NCI-H1105 treated with DMSO at 0.1 percent for 48 hours (cell line): ENCODE measurements at places on chromosomes 3 and 15.

DNA sequence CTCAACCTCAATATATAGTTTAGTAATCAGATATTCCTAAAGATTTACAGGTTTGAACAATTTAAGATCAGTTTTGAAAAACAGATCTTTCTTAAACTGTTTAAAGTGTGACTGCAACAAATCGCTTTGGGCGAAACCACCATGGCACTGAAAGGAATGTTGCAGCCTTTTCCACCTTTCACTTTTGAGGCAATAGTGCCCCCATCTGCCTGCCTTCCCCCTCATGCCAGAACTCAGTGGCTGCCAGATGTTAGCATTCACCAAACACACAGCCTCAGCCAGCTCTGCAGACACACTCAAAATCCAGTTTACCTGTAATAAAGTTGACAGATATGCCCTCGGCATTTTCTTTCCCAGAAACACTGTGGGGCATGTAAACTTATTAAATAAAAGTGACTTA, 3.3 kb downstream of the LYSMD4 start:
- peak; percentile 9 for DNase-seq

DNA sequence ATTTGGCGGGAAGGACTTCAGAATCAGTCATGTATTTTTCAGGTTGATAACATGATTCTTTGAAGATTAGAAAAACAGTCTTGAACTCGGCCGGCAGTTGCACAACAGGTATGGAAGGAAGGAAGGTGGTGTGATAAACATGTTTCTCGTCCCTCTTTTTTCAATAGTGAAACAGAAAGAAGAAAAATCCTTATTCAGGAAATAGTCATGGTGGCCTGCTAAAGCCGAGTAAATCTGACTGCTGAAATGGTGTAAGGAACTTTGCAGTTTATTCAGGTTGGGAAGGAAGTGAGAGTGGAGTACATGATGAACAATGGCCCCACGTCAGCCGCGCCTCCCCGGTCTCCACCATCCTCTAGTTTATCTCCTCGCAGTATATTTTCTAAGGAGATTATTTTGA, 6.7 kb downstream of the RASGRP1 start:
- no peak for DNase-seq

DNA sequence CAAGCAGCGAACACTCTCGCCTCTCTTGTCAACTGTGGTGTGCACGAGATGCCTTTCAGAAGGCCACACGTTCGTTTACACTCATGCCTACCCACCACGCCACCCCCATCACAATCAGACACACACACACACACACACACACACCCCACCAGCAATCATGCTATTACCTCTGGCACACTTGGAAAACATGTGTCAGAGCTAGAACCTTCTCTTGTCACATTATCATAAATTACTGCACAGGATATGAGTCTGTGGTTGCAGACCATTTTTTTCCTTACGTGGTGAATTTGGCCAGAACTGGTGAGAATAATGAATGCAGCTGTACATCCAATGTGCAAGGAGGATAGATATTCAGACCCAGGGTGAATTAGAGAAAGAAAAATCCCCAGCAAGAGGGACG, 52.4 kb downstream of the TRIM69 start:
- no peak for DNase-seq

DNA sequence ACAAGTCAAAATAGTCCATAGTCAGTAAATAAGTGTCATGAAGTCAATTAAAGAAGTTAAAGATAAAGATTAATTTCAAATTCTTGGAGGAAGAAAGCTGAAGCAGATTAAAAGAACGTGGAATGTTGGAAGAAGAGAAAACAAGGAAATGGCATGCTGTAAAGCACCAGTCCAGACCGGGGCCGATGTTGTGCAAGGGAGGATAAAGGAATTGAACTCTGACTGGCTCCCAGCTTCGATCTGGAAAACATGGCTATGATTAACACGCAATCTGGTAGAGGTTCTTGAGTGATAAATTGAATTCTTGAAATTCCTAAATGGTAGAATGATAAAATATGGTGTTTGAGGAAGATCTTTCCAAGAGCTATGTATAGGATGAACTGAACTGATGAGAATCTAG, 194.4 kb downstream of the MEIS2 start:
- no peak for DNase-seq

DNA sequence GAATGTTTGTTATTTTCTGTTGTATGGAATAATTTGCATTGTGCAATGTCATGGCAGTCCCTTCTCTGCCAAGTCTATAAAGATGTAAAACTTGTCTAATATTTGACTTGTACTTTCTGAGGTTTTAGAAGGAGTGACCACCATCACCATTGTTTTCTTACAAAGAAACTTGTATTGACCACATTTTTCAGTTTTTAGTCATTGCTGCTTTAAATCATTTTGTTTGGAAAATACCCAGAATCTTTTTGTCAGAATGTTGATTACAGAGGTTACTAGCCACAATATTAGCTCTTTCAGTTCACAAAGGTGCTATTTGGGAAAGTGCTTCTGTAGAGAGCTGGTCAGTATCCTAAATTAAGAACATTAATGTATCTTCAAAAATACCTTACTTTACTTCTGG, 532.4 kb upstream of the GBE1 start:
- DNase-seq = no peak

GRCh38 chr15:29570948-29571791, 251.1 kb downstream of the TJP1 start:
- peak; percentile 27 for DNase-seq

DNA sequence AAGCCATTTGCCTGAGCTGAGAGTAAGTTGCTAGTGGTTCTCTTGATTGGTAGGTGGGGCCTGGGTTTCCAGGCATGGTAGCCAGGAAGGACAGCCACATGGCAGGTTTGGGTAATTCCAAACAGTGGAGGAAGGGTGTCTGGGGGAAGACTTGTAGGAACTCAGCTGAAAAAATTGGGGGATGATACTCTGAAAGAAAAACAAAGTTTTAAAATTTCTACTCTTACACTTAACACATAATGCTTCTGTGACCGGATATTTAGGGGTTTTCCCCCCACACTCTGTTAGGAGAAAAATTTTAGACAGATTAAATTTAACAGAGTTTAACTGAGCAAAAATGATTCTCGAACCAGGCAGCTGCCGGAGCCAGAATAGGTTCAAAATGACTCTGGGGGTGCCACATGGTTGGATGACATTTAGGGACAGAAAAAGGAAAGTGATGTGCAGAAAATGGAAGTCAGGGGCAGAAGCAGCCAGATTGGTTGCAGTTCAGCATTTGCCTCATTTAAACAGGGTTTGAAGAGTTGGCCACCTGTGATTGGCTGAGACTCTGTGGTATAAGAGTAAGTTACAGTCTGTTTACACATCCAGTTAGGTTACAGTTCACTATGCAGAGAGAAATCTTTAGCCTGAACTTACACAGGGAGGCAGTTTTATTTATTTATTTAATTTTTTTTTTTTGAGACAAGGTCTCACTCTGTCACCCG, 8.1 kb downstream of the B2M start:
- no peak for DNase-seq

DNA sequence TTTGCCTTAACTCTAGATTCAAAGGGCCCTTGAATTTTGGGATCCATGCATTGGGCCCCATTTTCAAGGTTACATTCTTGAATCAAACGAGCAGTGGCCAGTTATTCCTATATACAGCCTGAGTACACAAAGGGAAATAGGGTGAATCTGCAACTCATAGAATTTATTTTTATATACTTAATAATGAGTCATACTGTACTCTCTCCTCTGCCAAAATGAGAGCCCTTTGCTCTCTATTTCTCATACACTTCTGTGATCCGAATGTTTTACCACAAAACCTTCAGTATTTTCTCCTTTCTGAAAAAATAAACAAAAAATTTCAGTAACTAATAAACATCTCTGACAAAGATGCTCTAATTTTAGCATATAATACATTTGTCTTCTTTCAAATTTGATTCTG, 116.7 kb downstream of the SERPINI1 start:
- no peak for DNase-seq

DNA sequence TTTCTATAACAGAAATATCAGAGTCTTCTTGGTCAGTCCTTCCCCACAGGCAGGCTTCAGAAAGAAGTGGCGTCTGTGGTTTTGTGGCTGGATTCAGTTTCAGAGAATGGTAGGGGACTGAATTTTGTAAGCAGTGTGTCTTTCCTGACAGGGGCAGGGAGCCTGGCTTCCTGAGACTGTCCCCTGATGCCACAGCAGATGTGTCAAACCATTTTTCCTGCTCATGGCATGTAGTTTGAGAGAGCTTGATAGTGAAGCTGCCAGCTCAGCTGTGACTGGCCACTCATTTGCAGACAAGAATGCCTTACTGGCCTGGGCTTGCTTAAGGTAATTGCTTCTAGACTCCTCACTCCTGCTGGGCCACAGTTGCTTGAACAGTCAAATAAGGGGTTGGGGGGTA, 26.4 kb downstream of the LARS2 start:
- no peak for DNase-seq

- DNase-seq = no peak
Observed at GRCh38 chr3:124298301-124298700, 306.4 kb upstream of the ROPN1 start.

DNA sequence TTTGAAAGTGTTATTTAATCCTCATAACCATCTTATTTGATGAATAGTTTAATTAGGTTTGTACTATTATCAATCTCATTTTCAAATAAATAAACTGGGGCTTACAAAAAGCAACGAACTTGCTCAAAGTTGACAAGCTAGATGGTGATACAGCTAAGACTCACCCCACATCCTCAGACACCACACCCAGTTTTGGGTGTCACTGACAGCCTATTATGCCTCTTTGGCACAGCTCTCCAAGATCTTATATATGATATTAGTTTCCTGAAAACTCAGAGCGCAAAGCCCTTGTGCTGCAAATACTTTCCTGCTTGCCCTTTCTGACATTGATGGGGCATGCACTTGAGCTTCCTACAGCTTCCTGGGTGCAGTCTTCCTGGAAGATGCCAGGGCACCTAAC, 223.4 kb upstream of the GADL1 start:
- no peak for DNase-seq

GRCh38 chr3:44902628-44903027, 28.2 kb downstream of the TGM4 start:
- DNase-seq = no peak

DNA sequence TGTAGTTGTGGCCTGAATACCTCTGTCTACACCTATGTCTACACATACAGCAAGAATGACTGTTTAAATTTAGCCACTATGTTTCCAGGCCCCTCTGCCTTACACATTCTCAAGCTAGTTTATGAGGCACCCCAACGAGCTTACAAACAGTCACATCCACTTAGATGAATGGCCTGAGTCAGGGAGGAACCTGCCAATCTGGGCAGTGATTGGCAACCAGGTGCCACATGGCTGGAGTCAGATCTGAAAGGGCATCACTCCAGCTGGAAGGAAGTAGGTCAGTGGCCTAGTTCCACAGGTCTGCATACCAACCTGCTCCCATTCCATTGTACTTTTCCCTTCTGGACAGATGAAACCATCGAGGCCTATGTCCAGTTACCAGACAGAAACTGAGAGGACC, 136.3 kb downstream of the FOXP1 start:
- no peak for DNase-seq

- no peak for DNase-seq
Observed at GRCh38 chr3:185824051-185825005, 514 bp downstream of the IGF2BP2 start.

DNA sequence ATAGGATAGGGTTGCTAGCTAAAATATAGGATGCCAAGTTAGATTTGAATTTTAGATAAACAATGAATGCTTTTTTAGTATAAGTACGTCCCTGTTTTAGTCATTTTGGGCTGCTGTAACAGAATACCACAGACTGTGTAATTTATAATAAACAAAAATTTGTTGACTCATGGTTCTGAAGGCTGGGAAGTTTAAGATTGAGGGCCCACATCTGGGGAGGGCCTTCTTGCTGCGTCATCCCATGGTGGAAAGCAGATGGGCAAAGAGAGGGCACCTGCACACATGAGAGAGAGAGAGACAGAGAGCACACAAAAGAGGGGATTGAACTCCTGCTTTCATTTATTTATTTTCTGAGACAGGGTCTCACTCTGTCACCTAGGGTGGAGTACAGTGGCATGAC, 246.5 kb downstream of the EPHB1 start:
- DNase-seq = no peak

GRCh38 chr3:194638991-194639605, 5.9 kb upstream of the TMEM44 start:
- no peak for DNase-seq

GRCh38 chr15:26641144-26641543, 131.7 kb downstream of the GABRB3 start:
- no peak for DNase-seq

DNA sequence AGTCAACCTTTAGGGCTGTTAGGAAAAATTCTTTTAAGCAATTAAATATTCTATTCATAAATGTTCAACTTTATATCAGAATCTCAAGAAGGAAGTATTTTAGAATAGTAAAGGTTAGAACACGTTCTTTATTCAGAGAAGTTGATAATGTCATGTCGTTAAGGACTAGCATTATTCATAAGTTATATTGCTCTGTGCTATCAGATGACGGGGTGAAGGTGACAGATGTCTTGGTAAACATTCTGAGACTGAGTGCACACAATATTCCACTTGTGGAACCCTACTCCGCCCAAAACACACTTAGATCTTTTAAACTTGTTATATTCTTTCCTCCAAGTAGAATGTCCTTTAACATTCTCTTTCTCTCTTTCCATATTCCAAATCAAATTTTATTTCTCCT, 7.9 kb downstream of the AP4E1 start:
- DNase-seq = no peak

GRCh38 chr3:1251282-1252060, 158.6 kb downstream of the CNTN6 start:
- no peak for DNase-seq

GRCh38 chr3:189270248-189270832, 98.6 kb downstream of the TPRG1 start:
- peak; percentile 79 for DNase-seq

GRCh38 chr15:100340721-100341238, 995 bp downstream of the ADAMTS17 start:
- DNase-seq = peak; percentile 16

DNA sequence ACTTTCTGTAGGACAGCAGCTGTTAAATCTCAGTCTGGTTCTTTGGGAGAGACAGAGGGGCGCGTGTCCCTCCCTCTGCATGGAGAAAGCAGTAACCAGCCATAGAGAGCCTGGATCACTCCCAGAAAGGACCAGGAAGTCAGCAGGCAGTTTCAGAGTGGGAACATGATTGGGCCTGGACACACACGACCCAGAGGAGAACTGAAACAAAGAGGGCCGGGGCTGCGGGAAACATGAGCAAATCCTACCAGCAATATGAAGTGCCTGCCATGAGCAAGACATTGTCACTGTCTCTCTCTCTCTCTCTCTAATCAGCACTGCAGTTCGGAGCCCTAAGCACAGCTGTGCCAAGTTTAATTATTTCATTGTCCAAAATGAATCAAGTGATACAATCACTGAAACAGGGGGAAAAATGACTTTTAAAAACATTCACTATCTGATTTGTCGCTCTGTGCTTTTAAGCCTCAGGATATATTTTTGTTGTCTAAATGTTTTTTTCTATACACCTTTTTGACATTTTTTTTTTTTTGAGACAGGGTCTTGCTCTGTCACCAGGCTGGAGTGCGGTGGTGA, 17.6 kb downstream of the MUC13 start:
- DNase-seq = no peak

DNA sequence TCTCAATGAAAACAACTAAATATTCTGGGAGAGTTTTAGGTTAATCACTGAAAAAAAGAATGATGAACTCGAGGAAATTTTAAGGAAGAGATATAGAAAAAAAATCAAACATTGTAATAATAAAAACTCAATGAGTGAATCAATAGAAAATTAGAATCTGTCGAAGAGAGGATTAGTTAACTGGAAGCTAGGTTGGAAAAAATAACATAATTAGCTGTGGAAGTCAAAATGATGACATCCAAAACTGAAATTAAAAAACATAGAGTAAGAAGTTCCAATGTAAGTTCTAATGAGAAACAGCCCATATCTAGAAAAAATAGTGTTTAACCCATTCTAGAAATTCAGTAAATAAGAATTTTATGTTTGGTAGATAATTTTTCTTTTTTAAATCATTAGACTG, 299.3 kb upstream of the RARB start:
- no peak for DNase-seq
